Psoas muscle (tissue), 8 donors: ENCODE measurements at places on chromosomes 12 and 14.

- peak; percentile 50 for DNase-seq
Measured at GRCh38 chr12:109518820-109519665, 41.6 kb downstream of the UBE3B start.

DNA sequence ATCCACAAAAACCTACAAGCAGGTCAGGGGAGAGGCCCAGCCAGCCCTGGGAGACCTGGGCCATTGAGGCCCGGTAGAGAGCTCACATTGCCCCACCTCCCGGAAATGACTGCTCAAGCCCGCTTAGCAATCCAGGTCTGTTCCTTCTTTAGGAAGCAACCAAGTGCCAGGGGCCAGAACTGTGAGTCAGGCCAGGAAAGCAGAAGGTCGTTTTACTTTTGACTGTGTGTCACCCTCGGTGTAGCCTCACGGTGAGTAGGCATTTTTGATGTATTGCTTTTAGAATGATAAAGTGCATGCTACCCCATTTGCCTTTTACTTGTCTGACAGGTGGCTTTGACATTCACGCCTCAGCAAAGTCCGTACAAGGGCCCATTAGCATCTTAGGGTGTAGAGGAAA is 25.4 kb upstream of the PWP1 start:
- no peak for DNase-seq

DNA sequence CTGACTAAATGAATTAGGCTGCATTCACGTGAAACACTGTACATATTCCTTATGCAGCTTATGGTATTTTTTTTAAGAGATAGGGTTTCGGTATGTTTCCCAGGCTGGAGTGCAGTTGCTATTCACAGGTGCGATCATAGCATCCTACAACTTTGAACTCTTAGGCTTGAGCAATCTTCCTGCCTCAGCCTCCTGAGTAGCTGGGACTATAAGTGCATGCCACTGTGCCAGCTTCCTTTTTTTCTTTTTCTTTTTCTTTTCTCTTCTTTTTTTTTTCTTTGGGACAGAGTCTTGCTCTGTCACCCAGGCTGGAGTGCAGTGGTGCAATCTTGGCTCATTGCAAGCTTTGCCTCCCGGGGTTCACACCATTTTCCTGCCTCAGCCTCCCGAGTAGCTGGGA is 35.8 kb upstream of the SPPL3 start:
- DNase-seq, result peak; percentile 28

GRCh38 chr12:45634273-45634917 is 95.1 kb upstream of the ARID2 start:
- DNase-seq, result no peak

DNA sequence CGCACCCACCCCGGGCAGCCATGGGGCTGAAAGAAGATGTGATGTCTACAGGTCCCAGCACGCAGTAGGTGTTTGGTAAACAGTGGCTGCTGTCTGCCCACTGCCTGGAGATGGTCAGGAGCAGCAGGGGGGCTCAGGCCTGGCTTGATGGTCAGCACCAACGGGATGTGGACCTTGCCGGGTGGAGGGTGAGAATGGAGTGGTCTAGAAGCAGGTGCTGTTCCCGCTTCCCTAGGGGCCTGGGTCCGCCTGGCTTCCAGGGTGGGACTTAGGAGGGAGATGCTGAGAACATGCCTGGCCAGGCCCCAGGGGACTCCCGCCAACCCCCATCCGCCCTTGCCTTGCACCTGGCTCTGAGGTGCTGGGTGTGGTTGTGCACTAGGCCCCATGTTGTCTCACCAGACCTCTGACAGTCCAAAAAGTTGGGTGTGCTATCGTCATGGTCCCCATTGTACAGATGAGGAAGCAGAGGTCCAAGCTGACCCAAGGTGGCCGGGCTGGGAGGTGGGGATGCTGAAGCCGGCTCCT is 12.9 kb downstream of the FAM222A start:
- DNase-seq, result peak; percentile 4

DNA sequence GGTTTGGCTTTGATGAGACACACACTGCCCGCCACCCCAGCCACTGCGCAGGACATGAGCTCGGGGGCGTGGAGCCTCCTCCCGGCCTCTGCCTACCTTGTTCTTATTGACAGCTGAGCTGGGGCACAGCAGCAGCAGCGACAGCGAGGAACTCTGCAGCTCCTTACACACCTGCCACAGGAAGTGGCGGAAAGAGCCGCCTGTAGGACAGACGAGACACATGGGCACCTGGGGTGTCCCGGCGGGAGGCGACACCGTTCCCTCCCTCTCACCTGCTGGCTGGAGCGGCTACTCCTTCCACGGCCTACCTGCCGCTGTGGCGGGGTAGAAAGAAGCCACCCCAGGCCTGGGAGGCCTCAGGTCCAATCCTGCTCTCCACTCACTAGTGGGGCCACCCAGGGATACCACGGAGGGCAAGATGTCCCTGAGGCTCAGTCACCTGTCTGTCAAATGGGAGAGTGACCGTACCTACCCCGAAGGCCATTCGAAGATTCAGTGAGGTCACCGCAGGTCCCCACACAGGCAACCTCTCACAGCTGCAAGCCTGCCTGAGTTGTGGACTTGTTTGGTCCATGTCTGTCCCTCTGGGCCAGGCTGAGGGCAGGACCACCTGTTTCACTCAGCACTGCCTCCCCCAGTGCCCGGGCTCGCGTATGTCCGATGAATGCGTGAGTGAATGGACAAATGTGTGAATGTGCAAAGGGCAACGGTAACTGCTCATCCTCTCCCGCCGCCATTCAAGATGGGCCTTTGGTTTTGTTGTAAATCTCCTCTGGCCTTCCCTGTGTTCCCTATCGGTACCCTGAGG is 42.6 kb downstream of the TRAFD1 start:
- DNase-seq, result no peak

GRCh38 chr12:8675591-8676036 is 13.0 kb upstream of the MFAP5 start:
- no peak for DNase-seq

GRCh38 chr12:103806803-103807202 is 34.2 kb downstream of the NT5DC3 start:
- no peak for DNase-seq

- no peak for DNase-seq
Measured at GRCh38 chr12:1054117-1054870, 63.3 kb downstream of the ERC1 start.

DNA sequence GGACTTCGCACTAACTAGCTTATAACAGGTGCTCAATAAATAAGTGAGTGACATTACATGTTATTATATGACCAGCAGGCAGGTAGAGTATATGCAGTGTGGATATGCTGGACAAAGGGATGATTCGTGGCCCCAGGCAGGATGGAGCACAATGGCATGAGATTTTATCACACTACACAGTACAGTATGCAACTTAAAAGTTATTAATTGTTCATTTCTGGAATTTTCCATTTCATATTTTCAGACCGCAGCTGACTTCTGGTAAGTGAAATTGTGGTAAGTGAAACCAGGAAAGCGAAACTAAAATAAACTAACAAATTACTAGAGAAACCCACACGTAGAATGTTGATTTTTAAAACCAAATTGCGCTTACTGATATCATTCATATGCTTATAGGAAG is 3.3 kb downstream of the PARP11 start:
- no peak for DNase-seq

- no peak for DNase-seq
Measured at GRCh38 chr12:119692410-119692809, 24.5 kb downstream of the PRKAB1 start.

GRCh38 chr12:52598966-52599365 is 2.3 kb downstream of the KRT72 start:
- DNase-seq, result no peak

DNA sequence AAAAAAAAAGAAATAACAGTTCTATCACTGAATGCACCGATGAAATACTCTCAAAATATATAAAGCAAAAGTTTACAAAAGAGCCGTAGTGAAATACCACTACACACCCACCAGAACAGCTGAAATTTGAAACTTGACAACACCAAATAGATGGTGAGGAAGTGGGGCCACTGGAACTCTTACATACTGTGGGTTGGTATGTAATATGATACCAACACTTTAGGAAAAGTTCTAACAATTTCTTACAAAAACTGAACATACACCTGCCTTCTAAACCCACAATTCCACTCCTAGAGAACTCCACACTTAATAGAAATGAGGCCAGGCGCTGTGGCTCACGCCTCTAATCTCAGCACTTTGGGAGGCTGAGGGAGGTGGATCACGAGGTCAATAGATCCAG is 14.1 kb downstream of the EIF5 start:
- DNase-seq, result no peak

GRCh38 chr12:47549258-47549657 is 156.6 kb downstream of the RPAP3 start:
- DNase-seq, result no peak

GRCh38 chr12:52585946-52586345 is 12.3 kb upstream of the KRT74 start:
- DNase-seq, result no peak

GRCh38 chr14:34711169-34711568 is 3.2 kb downstream of the CFL2 start:
- no peak for DNase-seq

DNA sequence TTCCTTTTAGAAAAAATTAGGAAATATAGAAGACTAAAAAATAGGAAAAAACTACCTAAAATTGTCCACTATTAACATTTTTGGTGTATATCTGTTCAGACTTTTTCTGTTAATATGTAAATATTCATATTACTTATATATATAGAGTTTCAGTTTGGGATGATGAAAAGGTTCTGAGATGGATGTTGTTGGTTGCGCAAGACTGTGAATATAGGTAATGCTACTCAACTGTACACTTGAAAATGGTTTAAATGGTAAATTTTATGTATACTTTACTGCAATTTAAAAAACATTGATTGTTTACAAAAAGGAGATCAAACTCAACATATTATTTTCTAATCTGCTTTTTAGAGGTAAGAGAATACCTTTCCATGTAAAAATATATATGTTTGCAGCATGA is 200.9 kb downstream of the RAD51B start:
- no peak for DNase-seq

DNA sequence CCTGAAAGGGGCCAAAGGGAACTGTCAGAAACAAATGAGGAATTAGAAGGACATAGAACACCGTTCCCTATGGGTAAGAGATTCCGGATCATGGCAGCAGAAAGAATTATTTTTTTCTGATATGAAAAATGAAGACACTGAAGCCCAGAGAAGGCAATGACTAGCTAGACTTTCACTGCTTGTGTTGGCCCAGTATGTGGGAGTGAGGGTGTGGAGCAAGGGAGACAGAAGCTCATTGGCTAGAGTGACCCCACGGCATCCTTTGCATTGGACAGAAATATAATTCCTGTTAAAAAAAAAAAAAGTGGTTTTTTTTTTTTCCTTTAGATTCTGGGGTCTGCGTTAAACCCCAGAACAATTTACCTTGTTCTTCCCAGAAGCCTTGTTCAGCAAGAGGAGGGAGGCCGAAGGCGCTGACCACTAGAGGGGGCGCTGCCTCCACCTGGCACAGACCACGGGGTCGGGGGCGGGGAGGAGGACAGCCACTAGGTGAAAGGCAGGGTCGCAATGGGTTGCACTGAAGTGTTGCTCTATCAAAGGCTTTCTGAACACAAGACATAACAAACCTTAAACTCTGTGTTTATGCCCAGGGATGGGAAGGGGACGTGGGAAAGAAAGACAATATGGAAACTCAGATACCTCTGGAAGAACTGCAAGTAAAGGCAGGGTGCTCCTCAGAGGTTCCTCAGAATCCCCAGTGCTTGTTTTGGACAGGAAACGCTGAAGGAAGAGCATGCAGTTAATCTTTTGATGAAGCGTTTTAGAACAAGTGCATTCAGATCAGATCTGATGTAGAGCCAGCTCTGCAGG is 156.8 kb downstream of the KCNA5 start:
- DNase-seq, result peak; percentile 50

GRCh38 chr14:88069677-88070076 is 64.7 kb downstream of the GPR65 start:
- no peak for DNase-seq

DNA sequence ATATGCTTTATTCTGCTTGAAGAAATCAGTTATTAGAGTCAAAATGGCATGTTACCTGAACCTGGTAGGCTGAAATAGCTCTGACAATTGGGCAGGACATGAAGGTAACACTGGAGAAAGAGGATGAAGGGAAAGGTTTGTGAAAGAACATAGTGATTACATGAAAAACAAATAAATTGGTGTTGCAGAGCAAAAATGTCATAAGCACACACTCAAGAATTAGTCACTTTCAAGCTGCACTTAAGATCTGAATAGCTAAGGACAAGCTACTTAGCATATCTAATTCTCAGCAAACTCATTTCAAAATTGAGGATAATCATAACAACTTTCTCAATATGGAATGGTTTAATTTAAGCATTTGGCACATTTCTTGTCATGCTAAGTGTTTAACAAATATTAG is 1398.0 kb upstream of the FLRT2 start:
- DNase-seq, result no peak

DNA sequence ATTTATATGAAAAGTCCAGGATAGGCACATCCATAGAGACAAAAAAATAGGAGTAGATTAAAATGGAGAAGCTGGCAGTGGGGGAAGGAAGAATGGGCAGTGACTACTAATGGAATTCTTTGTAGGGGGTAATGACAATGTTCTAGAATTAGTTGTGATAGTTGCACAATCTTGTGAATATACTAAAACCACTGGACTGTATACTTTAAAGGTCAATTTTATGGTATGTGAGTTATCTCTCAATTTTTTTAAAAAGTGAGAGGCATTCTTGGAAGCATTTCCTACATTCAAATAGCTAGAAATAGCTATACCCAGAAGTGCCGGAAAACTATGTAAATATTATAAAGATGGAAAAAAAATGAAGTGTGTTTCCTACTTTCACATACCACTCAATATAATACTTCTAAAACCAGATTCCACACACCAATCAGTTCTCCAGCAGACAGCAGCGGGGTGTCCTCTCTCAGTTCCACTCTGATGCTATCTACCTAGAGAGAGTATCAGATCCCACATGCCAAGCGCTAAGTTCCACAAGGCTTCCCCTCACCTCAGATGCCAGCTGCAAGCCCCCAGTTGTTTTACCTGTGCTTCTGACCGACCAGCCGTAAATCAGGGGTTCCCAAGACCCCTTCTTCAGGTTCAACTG is 41.7 kb upstream of the NID2 start:
- DNase-seq, result no peak

DNA sequence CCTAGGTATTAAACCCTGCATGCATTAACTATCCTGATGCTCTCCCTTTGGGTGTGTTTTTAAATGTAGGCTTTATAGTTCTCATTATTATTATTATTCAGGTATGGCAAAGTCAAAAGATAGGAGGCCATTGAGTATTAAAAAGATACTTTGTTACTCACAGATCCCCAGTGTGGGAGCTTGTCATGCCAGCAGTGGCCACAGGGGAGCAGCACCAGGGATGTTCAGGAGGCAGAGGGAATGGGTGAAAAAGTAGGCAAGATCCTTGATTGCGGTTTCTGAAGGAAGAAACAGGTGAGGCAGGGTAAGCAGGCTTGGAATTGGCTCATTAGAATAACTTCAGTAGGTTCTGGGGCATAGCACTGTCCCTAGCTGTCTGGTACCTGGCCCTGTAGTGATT is 382.2 kb downstream of the MED13L start:
- no peak for DNase-seq

GRCh38 chr14:59004012-59004411 is 184.5 kb upstream of the DAAM1 start:
- no peak for DNase-seq
